ENCODE measurements at places on chromosomes 11 and 22.

- DNase-seq, result no peak
These were observed 9.1 kb upstream of the TCF20 start for GRCh38 chr22:42279425-42280020.

DNA sequence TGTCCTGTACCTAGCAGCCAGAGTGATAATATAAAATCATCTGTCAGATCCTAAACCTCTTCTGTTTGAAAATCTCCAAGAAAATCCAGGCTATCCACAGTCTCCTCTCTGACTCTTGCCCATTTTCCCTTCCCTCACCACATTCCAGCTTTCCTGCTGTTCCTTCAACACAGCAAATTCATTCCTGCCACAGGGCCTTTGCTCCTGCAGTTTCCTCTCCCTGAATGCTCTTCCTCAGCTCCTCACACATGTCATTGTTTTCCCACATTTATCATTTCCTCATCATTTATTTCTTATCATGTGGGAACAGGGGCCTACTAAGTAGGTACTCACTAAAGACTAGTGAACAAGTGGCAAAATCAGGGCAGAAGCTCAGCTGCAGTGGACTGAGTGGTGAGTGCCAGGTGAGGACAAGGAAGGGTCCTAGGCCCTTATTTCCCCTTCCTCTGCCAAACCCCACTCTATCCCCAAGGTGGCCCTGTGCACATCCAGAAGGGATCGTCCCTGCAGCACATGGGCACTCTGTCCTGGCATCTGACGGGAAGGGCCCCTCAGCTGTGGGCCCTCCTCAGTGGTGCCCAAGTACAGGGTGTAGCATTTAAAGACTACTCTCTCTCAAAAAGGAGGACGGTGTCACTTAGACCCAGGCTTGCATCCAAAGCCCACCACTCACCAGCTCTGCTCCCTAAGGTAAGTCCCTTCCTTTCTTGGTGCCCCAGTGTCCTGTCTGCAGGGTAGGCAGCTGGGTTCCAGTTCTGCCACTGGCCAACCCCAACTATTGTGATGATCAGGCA lies 2.0 kb downstream of the LRRC32 start:
- DNase-seq, result no peak

DNA sequence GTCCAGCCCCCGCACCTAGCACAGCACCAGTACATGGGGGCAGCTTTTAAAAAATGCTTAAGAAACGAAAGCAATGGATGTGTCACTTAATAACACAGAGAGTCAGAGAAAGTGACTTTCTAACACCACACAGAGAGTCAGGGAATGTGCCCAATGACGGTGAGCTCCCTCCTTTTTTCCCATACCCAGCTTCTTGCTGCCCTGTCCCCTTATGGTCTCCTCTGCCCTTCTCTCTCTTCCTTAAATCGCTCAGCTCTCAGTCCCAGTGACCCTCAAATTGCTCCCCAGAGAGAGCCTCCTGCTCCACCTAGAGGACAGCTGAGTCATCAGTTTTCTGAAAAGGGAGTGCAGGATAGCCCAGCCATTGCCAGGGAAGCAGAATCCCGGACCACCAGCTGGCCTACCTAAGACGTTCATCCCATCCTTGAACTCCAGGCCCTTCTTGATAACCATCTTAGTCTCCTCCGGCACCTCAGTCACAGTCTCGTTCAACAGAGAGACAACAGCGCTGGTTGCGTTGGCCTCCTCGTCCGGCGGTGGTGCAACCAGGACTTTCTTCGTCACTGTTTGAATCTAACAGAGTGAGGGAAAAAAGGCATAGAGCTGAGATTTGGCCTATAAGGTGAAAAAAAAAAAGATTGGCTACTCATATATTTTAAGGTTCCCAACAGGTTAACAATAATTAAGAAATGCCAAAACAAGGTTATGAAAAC lies 113.5 kb downstream of the SLC1A2 start:
- DNase-seq, result no peak

- no peak for DNase-seq
These were observed 3.8 kb downstream of the PKDREJ start for GRCh38 chr22:46259374-46259773.

Data from omental fat pad (tissue), 4 donors.